ENCODE measurements at places on chromosomes 1 and 21.
A peak's percentile ranks its signal among the peaks of the same experiment; 100 is the strongest.

GRCh38 chr1:39333296-39333695 is 128.8 kb downstream of the MACF1 start:
- DNase-seq: no peak

DNA sequence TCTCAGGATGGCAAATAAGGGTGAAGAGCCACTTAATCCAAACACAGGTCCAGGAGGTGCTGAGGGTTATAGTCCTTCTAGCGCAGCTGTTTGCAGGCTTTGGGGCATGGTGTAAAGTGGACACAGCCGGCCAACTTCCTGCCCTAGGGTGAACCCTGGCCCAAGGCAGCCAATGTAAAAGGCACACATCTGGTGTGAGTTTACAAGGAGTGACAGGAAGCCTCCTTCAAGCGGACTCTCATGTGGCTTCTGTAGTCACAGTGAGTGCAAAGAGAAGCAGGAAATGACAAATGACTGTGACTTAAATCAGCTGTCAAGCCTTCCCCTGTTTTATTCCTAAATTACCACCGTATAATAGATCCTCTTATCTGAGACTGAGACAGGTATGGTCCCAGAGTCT is 213.0 kb downstream of the CRB1 start:
- DNase-seq: no peak

DNA sequence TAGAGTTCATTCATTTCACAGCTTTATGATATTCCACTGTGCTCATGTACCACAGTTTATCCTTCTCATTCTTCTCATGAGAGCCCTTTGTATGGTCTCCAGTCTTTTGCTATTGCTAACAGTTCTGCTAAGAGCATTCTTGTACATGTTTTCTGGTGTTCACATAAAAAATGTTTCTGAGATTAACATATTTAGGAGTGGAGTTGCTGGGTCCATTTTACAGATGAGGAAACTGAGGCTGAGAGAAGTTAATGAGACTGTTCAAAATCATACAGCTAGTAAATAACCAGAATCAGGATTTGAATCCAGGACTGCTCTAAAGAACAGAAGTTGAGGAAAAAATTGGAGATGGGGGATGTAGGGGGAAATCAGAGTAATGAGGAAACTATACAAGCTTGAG is 28.8 kb upstream of the RGS16 start:
- DNase-seq: no peak

DNA sequence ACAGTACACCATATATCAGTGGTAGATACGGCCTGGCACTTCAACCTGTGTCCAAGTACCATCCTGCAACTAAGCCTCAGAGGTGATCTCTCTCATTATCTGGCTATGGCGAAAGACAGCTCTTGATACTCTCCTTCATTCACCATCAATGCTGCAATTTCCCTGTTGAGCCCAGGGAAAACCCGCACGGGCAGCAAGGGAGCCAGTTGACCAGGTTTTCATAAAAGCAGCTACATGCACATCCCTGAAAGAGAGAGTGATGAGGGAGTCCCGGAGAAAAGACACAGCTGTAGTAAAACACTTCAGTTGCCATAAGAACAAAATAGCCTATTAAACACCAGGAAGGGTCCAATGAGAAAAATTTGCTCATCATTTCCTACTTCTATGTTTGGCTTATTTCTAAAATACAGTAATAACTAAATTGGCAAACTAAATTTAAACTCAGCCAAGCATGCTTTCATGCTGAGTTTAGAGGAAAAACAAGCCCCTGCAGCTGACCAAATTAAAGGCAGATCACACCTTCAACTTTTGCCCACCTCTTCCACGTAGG is 68.3 kb downstream of the CAPZB start:
- no peak for DNase-seq

DNA sequence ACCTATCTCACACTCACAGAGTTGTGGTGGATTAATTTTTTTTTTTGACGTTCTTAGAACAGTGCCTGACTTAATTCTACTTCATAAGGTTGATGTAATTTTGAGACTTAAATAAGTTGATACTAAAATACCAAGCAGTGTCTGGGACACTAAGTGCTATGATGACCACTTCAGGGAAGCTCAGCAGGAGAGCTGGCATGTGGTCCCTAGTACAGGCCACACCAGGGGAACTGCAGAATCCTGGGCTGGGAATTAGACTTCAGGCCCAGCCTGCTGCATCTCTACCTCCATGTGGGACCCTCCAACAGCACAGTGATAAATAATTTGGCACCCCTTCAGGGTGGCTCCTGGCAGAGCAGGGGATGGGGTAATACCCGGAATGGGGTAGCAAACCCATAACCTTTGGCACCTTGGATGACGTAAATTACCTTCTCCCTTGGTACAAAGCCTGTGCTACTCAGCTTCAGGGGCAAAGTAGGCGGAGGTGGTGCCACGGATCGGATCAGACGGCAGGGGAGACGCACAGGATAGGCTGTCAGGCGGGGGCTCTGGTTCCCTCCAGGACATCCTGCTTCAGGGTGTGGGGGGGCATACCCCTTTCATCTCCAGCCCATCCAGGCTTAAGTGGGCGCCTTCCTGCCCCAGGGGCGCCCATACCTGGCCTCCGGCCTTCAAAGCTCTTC is 4.8 kb downstream of the MFSD2A start:
- DNase-seq: no peak

GRCh38 chr1:23591460-23592208 is 32.3 kb upstream of the ID3 start:
- no peak for DNase-seq

- no peak for DNase-seq
Measured at GRCh38 chr1:3248155-3249141, 179.4 kb downstream of the PRDM16 start.

- DNase-seq: no peak
Measured at GRCh38 chr1:36136535-36136934, 11.5 kb upstream of the COL8A2 start.

DNA sequence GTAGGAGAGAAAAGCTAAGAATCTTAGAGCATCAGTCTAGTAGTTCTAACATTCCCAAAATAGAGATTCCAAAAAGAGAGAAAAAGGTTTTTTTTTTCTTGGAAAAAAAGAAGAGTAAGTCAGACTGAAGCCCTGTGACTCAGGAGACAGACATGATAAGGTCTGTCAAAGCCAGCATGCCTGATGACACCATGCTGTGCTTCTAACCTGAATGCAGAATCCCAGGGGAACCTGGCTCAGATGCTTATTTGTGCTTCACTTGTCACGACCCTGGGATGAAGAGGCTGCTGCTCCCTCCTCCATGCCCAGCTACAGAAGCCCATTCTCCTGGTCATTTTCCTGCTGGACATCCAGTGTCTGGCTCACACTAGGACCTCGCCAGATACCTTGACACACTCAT is 44.3 kb downstream of the ERICH3 start:
- DNase-seq: no peak

DNA sequence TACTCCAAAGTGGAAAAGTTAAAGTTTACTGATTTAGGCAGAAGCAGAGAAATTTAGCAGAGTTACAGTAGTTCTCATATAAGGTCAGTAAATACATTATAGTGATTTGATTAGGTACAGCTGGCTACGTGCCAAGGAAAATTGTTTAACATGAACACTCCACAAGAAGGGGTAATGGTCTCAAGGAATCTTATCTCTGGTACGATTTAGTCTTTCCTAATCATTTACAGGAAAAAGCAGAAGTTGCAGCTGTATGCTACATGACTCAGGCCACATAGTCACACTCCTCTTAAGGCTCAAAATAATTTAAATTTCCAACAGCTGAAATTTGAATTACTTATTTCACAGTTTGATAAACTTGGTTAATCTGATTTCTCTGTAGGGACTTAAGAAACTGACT is 36.9 kb upstream of the OR2B11 start:
- no peak for DNase-seq

DNA sequence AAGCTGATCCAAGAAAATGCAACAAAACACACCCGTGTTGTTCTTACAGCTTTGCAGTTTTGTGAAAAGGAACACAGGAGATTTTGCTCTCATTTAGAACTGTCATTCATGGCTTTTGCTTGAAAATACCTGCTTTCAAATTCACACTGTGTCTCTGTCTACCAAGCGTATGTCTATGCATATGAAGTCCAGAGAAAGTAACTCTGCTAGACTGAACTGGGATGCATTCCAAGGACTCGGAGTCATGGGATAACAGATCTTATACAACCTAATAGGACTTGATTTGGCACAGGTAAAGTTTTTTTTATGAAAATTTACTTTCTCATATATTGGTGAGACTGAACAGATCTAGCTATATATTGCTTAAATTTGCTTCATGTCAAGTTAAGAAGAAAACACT is 102.4 kb downstream of the PTGER3 start:
- DNase-seq: no peak

GRCh38 chr1:244272471-244273261 is 179.0 kb downstream of the ADSS2 start:
- no peak for DNase-seq

- no peak for DNase-seq
Measured at GRCh38 chr1:72847651-72848050, 565.3 kb upstream of the NEGR1 start.

- no peak for DNase-seq
Measured at GRCh38 chr1:3070309-3070643, 1.3 kb downstream of the PRDM16 start.

GRCh38 chr1:29123887-29124365 is at the start of gene TMEM200B:
TSS of gene TMEM200B (minus strand) at chr1:29123903. CDS start at chr1:29121828, 2,075 bp downstream.
- DNase-seq: peak; percentile 68

DNA sequence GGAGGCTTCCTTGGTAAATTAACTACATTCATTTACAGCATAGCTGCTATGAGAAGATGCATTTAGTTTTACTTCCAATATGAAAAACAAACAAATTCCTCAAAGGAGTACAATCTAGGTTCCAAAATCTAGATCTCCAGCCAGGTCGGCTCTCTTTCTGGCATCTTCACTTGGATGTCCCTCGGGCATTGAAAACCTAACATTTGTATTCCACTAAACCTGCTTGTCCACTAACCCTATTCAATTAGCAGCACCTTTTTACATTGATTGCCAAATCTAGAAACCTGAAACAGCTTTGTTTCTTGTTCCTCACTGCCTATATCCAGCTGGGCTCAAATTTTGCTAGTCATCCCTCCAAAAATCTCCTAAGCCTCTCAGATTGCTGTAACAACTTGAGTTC is 14.3 kb upstream of the CXADR start:
- DNase-seq: no peak

- DNase-seq: no peak
Measured at GRCh38 chr1:167157114-167157513, 63.2 kb downstream of the STYXL2 start.

GRCh38 chr1:12113433-12114339 is 50.6 kb downstream of the TNFRSF8 start:
- DNase-seq: no peak

DNA sequence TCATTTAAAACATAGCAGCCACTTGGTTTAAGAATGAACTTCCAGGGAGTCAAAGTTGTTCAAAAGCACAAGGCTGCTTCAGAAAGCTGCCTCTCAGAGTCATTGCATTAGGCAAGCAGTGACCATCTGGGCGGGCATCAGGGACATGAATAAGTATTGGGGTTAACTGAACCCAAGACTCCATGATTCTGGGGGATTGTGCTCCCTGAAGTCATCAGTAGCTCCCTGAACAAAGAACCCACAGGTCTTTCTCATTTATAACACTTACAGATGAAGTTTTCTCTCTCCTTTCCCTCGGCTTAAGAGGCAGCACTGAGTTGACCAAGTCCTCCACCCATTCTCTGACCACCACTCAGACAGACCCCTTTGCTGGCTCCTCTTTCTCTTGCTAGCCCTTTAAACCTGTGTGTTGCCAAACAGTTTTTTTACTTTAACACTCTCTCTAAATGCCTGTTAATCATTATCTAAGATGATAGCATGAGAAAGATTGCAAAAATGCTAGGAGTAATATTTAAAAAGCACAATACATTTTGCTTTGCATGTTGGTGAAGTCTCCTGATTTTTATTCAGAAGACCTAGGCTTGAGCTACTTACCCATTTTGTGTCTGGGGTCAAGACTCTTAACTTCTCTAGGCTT is 77.0 kb upstream of the ARHGAP29 start:
- no peak for DNase-seq

DNA sequence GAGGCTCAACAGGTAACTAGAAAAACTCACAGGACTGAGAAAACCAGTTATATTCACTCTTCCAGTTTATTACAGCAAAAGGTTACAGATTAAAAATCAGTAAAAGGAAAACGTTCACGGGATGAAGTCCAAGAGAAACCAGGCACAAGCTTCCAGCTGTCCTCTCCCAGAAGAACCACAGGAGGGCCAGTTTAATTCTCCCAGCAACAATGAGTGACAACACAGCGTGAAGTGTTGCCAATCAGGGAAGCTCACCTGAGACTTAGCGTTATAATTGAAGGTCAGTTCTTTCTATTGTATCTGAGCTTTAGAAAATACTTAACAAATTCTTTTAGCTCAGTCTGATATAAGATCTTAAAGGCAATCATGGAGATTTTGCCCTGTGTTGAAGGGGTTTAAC is 65.2 kb upstream of the TNR start:
- DNase-seq: no peak

- no peak for DNase-seq
Measured at GRCh38 chr1:209855006-209855405, 27.2 kb downstream of the UTP25 start.

DNA sequence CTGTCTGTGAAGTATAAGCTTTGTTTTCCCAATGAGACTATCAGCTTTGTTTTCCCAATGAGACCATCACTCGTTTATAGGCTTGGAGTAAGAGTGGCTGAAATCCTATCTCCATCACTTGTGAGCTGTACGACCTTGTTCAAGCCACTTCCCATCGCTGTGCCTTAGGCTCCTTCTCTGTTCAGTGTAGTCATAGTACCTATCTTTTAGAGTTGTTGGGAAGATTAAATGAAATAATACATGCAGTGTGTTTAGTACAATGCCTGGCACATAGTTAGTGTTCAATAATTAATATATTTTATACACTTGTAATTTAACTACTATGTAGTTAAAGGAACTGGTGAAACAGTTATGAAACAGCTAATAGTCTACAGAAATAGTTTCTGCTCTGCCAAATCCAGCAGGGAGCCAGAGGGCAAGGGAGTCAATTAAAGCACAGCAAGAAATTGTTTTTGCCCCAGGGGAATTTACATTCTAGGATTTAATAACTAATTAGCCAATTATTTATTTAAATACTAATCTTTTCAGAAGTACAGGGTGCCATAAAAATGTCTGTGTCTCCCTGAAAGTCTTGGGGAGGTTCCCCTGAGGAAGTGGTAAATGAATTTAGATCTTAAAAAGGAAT is 139.3 kb upstream of the HMCN1 start:
- DNase-seq: no peak

- DNase-seq: no peak
Measured at GRCh38 chr1:20958430-20958829, 171.3 kb upstream of the HP1BP3 start.
